CD4-positive, alpha-beta T cell treated with Interleukin-21 for 1 hour (primary cell): ENCODE measurements at places on chromosomes 6 and 20.

DNA sequence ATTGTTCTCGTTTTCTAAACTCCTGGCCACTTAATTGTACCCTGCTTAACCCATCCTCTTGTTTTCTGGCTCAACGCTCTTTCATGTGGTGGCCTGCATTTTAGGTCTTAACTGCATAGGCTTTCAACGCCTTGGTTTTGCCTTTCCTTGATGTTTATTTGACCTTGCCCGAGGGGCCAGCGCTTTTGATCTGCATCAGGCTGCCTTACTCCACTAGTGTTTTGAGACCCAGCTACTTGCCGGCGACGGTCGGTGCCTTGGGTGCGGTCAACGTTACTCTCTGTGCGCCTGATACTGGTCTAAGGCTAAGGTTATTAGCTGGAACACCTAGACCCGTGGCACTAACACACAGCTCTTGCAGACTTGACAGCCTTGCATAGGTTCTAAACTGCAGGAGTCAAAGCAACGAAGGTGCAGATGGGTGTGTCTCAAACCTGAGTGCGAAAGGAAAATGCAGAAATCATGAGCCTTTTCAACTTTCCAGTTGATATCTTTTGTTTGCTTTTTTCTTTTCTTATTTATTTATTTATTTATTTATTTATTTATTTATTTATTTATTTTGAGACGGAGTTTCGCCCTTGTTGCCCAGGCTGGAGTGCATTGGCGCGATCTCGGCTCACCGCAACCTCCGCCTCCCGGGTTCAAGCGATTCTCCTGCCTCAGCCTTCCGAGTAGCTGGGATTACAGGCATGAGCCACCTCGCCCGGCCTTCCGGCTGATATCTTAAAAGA lies 138.8 kb downstream of the HFE start:
- DNase-seq, result no peak

GRCh38 chr6:124868481-124868880 lies 93.8 kb upstream of the RNF217 start:
- DNase-seq, result no peak

GRCh38 chr6:43644940-43645612 lies at the start of gene RSPH9:
RSPH9 (plus strand) TSS chr6:43645036; CDS start chr6:43645099, 63 bp downstream.
- peak; percentile 76 for DNase-seq

DNA sequence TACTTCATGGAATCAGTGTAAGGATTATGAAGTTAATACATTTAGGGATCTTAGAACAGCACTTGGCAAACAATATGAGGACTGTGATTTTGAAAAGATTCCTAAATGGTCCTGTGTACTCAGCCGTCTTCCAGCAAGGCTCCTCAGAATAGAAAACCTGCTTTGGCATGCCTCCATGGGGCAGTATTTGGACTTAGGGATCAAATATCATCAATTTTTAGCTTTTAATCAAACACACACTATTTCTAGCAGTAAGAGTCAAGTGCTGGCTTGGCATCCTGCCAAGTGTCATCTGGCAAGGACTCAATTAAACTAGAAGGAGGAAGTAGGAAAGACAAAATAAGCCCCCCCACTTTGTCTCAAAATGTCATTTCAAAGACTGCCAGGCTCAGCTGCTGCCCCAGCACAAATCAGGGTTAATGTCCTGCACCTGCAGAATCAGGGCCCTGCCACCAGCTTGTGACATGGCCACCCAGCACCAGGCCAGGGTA lies 40.8 kb downstream of the IYD start:
- no peak for DNase-seq

- no peak for DNase-seq
Measured at GRCh38 chr6:132872923-132873322, 58.6 kb downstream of the RPS12 start.

- DNase-seq, result no peak
Measured at GRCh38 chr6:11890209-11890608, 111.6 kb upstream of the ADTRP start.

DNA sequence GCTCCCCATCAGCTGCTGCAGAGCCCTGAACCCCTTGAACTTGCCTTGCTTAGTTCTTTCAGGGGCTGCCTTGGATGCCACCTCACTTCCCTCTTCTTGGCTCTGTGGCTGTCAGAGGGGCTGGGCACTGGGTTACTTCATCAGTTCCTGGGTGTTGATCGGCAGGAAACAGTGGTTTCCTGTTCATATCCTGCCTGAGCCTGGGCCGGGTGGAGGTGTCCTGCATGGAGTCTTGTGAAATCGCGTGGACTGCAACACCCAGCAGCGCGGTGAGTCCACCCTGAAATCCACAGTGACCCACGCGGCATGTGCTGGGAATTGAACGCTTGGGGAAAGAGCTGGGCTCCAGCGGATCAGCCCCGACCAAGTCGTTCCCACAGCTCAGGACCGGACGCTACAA lies 97.5 kb downstream of the CDH26 start:
- DNase-seq, result peak; percentile 68
